ENCODE measurements at places on chromosomes 4 and X. TPM values are rescaled to one million over a fixed set of nuclear protein-coding genes. Genes with fewer than 3 reads are reported as not detected.

The RAB9B gene
- total RNA-seq: 0.26 TPM

DNA sequence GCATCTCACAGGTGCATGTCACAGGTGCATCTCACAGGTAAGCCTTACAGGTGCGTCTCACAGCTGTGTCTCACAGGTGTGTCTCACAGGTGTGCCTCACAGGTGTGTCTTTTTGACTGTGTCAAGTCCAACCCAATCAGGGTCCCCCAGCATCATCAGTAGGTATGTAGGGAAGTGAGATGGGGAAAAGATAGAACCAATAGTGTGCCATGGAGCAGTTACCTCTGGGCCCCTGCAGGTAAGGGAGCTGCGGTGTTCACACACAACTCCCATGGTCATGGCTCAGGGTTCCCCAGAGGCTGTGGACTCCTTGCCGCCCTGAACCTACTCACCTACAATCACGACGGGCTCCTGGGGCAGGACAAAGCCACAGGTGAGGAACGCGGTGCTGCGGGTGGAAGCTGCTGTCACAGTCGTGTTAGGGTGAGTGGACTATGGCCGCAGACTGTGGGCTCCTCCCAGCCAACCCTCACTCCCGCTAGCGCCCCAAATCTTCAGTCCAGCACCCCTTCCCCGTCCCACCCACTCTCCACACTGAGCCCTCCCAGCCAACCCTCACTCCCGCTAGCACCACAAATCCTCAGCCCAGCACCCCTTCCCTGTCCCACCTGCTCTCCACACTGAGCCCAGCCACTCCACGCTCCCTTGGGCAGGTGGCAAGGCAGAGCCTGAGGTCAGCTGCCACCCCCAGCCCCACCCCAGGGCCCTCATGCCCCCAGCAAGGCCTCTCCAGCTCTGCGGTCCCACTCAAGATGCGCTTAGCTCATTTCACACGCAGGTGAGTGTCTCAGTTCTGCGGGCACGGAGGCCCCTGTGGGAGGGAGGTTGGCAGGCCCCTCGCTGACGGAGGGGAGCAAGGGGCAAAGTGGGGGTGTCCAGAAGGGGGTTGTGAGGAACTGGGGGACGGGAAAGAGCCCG lies 2.1 kb upstream of the PDE6B start:
- H3K36me3 ChIP-seq: no peaks in the 10 kb centered on the region
- H3K27me3 ChIP-seq: no peaks in the 10 kb centered on the region
- DNase-seq: no peak
- no peak overlapping the region for H3K4me3 ChIP-seq
- H3K4me1 ChIP-seq: no peaks in the 10 kb centered on the region

The PPARGC1A gene
- not detected for total RNA-seq

The MAGEA11 gene
- not detected for total RNA-seq

All from activated CD8-positive, alpha-beta memory T cell treated with anti-CD3 and anti-CD28 coated beads, Interleukin-2, amount 10 ng/mL, durations not matched to agents 7 days and 5 days (primary cell).